ENCODE measurements at places on chromosomes 3 and 15.

GRCh38 chr3:33089515-33089914, 7.4 kb downstream of the GLB1 start:
- no peak for DNase-seq

- no peak for DNase-seq
Observed at GRCh38 chr3:151687076-151687475, 46.7 kb upstream of the AADACL2 start.

DNA sequence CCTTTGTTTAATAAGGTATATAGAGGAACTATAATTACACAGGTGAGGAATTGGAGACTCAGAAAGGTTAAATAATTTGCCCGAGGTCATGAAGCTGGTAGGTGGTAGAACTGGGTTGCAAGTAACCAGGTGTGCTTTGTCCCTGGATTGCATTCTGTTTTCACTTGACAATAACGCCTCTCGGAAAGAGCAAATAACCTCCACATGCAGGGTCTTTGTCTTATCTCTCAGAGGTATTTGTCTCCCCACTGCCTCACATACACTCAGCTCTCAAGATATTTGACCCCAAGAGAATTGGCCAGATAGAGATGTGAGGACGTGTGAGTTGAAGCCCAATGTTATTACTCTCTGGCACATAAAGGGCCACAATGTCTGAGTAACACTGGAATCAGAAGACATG, 320.9 kb upstream of the ONECUT1 start:
- no peak for DNase-seq

GRCh38 chr3:42515391-42515916, 13.0 kb downstream of the VIPR1 start:
- no peak for DNase-seq

DNA sequence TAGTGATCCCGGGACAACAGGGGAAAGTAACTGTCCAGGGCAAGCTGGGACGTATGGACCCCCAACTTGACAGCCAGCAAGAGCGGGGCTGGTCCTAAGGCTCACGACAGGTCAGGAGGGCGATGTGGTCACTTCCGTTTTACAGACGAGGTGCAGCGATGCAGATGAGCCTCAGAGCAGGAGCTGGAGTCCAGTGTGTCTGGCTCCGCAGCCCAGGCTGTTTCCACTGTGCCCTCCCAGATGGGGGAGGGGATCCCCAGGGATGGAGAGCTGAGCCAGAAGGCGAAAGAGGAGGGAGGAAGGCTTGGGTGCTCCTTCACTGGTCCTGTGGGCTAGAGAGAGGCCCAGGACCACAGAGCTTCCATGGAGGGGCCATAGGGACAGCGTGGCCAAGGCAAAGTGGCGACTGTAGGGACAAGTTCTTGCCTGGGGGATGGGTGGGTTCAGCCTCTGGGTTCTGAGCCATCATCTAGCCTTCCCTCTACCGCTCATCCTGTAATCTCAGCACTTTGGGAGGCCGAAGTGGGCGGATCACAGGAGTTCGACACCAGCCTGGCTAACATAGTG, 5.7 kb downstream of the SNX33 start:
- DNase-seq = no peak

DNA sequence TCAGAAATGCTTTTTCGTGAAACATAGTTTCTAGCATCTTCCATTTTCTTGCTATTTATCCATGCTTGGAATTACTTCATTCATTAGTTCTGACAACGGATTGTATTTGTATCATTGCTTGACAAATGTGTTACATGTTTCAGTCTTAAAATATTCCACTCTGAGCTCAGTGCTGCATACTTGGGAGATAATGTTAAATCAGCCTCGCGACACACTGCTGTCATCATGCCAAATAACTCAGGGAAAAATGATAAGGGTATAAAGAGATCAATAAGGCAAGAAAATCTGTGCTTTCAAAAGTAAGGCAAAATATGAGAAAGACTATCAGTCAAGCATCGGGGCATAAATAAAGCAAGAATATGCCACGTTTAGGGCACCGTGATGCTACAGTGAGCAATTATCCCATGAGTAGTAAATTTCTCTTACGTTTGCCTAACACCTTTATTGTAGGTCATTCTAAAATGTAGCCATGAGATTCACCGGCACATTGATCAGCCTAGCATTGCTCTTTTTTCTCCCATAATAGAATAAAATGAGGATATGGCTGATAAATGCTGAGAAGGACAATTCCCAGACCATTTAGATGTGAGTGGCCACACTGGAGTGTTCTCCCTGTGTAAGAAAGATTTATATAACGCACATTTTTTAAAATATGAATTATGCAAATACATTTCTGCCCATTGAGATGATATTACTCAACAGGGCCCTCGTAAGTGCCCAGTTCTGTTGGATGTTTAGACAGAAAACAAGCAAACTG, 133.8 kb downstream of the RBMS3 start:
- no peak for DNase-seq

- no peak for DNase-seq
Observed at GRCh38 chr15:56094171-56094570, 100.8 kb upstream of the NEDD4 start.

- no peak for DNase-seq
Observed at GRCh38 chr3:124522082-124522625, 208.1 kb upstream of the UMPS start.

GRCh38 chr15:99681990-99682389, 51.2 kb downstream of the LYSMD4 start:
- DNase-seq = no peak

DNA sequence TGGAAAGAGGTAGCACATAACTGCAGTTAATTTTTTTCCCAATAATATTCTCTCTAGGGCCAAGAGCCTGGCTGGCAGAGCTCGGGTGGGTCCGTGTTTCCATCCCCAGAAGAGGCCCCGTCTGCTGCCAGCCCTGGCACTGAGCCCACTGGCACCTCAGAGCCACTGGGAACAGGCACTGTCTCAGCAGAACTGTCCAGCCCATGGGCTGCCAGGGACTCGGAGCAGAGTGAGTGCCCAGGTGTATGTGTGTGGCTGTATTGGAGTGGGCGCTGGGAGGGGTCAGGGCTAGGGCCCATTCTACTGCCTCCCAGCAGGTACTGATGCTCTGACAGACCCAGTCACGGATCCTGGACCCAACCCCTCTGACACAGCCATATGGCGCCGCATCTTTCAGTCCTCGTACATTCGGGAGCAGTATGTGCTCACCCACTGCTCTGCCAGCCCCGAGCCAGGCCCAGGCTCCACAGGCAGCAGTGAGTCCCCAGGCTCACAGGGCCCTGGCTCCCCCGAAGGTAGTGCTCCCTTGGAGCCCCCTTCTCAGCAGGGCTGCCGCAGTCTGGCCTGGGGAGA, 8.9 kb downstream of the VWA5B2 start:
- DNase-seq = no peak

DNA sequence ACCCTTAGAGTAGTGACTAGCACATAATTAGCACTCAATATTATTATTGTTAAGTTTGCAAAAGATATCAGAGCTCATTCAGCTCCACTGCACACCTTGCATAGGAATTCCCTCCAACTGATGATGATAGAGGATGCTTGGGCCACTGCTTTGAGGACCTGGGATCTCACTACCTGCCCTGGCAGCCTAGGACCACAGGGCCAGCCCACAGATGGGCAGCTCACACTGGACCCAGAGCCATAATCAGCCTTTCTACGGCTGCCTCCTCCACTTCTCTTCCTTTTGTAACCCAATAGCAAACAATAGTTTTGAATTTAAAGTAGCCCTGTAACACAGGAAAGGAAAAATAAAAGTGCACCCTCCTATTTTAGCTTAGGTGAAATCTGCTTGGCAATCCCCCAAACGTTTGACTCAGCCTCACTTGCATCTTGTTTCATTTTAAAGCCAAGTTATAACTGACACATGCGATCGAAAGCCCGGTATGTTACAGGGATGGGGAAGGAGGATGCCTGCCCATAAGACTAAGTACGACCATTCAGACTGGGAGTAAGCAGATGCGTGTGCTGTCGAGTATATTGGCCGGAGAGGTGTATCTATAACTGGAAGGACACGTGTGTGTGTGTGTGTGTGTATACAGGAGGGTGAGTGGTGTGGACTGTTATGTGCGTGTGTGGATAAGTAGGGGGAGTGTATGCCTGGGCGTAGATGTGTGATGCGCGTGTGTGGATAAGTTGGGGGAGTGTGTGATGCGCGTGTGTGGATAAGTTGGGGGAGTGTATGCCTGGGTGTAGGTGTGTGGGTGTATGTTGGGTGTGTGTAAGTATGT, 65.9 kb downstream of the CPN2 start:
- peak; percentile 72 for DNase-seq

DNA sequence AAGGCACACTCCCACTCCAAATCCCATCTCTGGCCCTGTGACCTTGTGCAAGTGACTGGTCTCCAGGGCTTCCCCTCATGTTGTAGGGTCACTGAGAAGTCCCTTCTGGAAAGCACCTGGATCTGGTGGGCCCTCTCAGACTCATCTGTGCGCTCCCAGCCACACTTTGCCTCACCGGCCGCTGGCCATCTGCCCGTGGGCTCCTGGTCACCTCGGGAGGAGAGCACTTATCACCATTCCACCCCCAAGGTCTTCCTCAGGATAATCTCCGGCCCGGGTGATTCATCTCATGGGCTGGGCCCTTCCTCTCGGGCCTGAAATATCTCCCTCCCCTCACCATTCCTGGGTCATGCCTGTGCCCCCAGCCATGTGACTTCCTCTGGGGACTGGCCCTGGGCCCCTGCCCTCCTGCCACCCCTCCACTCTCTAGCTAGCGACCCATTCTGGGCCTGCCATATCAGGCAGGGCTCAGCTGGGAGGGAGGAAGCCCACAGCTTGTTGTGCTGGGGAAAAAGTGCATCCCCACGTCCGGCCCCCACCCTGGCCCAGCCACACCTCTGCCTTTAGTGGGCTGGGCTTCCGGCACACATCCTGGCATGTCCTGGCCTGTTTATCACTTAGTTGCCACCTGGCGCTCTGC, 10.6 kb upstream of the WNT7A start:
- DNase-seq = no peak

DNA sequence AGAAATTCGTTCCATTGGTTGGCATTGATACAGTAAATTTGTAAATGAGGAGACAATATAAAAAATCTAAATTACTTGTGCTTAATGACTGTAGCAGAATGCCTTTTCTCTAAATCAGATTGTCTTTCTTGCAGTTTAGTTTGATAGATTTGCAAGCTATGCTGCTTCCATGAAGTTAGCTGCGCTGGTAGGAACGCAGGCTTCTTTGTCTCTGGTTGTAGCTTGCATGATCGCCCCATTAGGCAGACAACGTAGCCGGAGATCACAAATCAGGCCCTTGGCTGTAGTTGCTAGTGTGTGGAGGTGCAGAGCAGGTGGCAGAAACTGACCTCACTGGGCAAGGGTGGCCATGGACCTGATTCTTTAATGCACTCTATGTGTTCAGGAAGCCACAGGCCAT, 6.1 kb downstream of the ZIC1 start:
- no peak for DNase-seq

DNA sequence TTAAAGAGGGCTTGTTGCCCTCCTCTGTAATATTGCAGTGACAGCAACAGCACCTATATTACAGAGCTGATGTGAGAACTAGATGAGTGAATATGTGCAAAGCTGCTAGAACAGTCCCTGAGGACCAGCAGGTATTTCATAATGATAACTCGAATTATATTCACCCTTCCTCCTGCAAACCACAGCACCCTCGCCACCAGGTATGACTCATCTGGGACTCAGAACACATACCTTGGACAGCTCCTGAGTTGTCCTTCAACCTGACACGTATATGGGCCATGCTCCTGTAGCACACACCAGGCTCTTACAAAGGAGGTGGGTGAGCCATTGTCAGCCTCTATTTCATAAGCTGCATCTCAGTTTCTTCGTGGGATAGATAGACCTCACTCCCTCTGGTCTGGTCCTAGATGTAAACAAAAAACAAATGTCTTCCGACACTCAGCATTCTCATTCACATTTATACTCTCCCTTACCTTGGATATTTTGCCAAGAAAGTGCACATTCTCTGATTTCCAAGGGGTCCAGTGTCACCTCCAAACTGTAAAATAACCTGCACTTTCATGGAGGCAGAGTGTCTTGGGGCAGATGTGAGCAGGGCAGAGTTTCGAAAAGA, 124.5 kb downstream of the TLE3 start:
- peak; percentile 85 for DNase-seq

DNA sequence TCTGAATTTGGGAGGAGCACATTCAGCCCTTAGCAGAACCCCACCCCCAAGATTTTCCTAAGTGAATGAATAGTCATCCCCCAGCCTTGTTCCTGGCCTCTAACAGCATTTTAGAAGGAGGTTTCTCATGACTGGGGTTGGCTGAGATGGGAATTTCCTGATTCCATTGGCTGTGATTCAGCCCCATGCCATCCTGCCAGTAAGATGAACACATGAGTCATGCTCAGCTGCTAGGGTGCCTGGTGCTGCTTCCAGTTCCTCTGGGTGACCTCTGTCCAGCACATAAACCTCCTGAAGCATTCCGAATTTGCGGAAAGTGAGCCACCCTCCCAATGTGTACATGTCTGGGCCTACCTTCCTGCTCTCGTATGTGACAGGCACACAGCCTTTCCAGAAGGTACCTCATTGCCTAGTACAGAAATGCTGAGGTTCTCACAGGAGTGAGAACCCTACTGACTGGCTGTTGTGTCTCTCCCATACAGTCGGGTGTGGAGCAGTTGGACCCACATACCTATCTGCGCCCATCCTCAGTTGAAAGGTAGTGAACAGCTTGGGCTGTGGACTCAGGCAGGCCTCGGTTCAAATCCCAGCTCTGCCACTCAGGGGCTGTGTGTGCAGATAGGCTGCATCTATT, 91.7 kb downstream of the APBA2 start:
- DNase-seq = peak; percentile 97

DNA sequence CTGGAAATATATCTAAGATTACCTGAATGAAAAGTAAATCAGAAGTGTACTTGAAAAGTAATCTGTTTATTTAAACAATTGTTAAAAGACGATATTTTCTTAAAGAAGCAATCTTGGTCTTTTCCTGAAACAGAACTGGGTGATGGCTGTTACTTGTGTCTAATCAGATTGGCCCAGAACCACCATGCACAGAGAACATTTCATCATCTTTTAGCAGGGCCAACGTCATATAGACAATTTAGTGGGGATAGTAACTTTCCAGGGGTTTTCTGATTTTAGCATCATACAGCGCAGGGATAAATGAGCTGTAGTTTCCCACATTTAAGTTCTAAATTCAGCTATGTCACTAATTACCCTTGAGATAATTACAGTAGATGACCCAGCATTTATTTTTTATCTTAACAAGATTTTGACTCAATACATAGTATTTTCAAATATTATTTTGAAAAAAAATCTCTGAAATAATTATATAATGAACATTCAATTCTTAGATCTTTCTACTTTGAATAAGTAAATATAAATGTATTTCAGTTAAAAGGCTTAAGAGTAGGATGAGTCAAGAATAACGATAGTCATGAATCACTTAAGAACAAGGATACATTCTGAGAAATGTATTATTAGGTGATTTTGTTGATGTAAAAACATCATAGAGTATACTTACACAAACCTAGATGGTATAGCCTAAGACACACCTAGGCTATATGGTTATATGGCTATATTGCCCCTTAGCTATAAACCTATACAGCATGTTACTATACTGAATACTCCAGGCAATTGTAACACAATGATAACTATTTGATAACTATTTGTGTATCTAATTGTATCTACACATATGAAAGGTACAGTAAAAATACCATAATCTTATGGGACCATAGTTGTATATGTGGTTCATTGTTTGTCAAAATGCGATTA, 103.8 kb upstream of the MME start:
- DNase-seq = no peak

- DNase-seq = no peak
Observed at GRCh38 chr15:57885435-57885834, 178.9 kb downstream of the POLR2M start.
